Stimulated activated CD4-positive, alpha-beta T cell treated with anti-CD3 and anti-CD28 coated beads, TNF-alpha, amount 100 ng/mL, for 24 hours (primary cell): ENCODE measurements at places on chromosomes 6 and 20.

GRCh38 chr6:34298941-34299340, 50.1 kb upstream of the SMIM29 start:
- DNase-seq: no peak

DNA sequence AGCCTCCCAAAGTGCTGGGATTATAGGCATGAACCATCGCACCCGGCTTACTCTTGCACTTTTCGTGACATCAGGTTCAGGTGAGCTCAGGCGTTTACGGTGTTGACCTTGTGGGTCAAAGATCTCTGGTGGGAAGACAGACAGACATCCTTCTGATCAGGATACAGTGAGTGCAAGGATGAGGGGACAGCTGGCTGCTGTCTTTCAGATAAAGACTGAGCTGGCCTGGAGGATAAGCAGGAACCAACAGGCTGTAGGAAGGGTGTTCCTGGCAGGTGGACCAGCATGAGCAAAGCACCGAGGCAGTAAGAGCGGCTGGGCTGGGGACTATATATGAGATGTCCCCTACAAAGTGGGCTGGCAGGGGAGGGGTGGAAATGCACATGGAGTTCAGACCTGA, 11.1 kb upstream of the GTSF1L start:
- DNase-seq: no peak

- no peak for DNase-seq
Measured at GRCh38 chr6:16056263-16056870, 72.5 kb upstream of the MYLIP start.

- DNase-seq: no peak
Measured at GRCh38 chr20:63963348-63963741, 6.4 kb downstream of the ZNF512B start.

- no peak for DNase-seq
Measured at GRCh38 chr6:3997177-3997770, 81.7 kb downstream of the FAM217A start.

GRCh38 chr6:112626468-112627082, 279.4 kb downstream of the RFPL4B start:
- no peak for DNase-seq

GRCh38 chr20:20732641-20733040, 20.2 kb upstream of the RALGAPA2 start:
- DNase-seq: no peak

DNA sequence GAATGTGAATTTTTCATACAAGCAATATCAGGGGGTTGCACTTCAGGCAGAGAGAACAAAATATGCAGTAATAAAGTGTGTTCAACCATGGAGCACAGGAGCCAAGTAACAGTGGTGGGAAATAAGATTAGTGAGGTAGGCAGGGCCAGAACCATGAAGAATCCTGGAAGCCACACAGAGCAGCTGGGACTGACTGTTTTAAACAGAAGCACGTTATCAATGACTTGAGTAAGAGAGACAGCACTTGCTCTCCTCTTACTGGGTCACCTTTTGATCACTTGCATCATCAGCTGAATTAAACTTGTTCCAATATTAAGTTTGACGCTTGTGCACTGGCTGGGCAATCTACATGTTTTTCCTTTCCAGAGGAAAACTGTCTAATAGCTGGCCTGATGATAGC, 238.5 kb downstream of the TBX18 start:
- DNase-seq: no peak

DNA sequence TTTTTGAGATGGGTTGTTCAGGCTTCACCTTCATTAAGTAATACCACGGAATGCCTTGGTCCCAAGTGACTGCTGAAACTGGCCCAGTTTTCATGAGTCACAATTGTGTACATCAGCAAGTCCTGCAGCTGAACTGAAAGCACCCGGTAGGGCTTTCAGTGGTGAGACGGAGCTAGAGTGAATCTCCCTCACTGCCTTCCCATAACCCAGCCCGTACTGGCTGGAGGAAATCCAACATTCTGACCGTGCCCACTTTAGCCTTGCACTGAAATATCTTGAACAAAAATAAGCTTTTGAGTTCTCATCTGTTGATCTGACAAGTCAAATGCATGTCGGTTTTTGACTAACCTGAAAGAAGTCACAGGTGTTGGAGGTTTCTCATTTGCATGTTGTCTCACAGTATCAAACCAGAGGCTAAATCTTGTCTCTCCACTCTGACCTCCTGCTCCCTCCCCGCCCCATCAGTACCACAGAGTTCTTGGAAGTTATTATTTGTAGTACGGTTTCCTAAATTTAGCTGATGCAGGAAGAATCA, 35.9 kb downstream of the DUSP22 start:
- peak; percentile 13 for DNase-seq

GRCh38 chr6:23584134-23584763, 541.8 kb upstream of the NRSN1 start:
- no peak for DNase-seq

DNA sequence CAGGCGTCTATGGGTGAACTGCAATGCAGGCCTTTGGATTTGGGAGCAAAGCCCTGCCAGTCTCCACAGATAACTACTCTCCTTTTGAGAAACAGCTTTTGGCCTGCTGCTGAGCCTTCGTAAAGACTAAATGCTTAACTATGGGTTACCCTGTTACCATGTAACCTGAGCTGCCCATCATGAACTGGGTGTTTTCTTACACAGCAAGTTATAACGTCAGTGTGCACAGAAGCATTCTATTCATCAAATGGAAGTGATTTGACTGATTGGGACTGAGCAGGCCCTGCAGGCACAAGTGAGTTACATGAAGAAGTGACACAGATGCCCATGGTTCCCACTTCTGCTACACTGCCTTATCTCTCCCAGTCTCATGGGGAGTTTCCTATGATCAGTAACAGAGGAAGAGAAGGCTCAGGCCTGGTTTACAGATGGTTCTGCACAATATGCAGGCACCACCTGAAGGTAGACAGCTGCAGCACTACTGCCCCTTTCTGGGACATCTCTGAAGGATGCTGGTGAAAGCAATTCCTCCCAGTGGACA, 319.1 kb downstream of the CD83 start:
- DNase-seq: no peak

DNA sequence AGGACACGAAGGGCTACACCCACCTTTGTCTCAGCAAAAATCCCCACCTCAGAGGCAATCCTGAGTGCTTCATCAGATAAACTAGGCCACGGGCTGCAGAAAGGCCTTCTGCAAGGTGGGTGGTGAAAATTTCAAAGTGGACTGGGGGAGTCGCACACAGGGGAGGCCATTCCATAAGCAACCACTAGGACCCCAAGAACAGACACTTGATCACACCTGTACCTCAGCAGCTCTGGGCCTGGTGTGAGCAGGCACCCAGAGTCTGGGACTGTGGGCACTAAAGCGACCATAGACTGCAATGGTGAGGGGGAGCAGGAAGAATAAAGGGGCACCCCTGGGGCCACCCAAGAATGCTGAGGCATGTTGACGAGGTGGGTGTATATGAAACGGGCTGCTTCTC, 52.6 kb downstream of the SERAC1 start:
- no peak for DNase-seq
